PC-3 (cell line): ENCODE measurements at places on chromosomes 4 and X. TPM values are rescaled to one million over a fixed set of nuclear protein-coding genes. Genes with fewer than 3 reads are reported as not detected.
A peak's percentile ranks its signal among the peaks of the same experiment; 100 is the strongest.

GRCh38 chr4:130486186-130486585, 1390.2 kb downstream of the C4orf33 start:
- DNase-seq, result peak; percentile 10

GRCh38 chr4:10403633-10404445, 53.4 kb downstream of the ZNF518B start:
- peak; percentile 48 for DNase-seq

DNA sequence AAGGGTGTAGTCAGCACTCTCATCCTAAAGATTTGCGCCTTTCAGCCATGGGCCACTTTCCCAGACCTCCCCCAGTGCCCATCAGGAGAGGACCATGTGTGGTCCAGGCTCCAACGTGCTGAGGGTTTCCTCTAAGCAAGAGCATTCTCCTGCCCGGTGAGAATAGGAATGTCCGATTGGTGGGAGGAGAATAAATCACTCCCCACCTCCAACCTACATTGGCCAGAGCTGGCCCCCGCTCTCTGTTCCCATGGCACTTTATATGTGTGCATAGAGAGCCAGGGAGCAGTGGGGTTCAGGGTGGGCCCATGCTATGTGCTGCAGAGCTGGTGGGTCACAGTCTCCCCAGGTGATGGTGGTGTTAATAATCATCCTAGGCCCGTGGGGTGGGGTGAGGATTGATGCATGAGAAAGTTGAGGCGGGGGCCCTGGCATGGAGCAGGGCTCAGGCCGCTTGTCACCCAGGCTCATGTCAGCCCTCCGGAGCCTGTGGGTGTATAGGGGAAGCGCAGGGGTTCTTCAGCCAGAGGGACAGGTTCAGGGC, 6.8 kb upstream of the SORCS2 start:
- no peak for DNase-seq

- no peak for DNase-seq
These were observed 6.9 kb upstream of the HAUS3 start for GRCh38 chr4:2248821-2249261.

DNA sequence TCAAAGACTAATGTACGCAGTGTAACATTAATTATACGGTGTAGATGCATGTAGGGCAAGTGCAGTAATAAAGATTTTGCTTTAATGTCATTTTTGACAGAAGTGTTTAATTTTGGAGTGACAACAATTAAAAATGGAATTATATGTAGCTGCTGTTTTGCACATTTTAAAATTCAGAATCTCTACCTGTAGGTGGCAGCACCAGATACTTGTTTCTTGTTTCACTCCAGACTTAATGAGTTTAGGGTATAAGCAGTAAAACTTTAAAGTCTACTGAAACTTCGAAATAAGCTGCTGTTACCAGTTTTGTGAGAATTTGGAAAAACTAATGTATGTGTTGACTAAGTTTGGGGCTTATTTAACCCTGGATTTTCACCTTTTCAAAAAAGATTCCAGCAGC, 144.9 kb downstream of the POLA1 start:
- peak; percentile 62 for DNase-seq

GRCh38 chrX:154714925-154715324, 36.0 kb downstream of the GAB3 start:
- peak; percentile 76 for DNase-seq

- no peak for DNase-seq
These were observed 64.3 kb upstream of the NR0B1 start for GRCh38 chrX:30373479-30373878.

GRCh38 chrX:12327836-12328235, 189.6 kb downstream of the FRMPD4 start:
- peak; percentile 15 for DNase-seq

- peak; percentile 95 for DNase-seq
These were observed 90.7 kb downstream of the PALLD start for GRCh38 chr4:168587411-168588125.

DNA sequence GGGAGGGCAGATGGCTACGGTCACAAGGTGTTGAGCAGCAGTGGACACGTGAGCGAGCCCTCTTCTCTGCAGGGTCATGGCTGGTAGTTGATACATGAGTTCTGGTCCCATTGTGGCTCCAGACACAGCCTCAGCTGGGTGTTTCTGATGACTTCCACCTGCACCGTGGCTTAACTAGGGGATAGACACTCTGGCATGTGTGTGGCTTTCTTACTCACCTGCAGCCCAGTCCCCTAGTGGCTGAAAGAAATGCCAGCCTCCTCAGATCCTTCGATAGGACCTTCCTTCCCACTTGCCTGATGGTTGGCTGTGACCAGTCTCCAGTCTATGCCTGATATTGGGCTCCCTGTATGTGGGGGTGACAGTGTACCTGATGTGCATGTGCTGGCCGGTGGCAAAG, 5.0 kb downstream of the GPR78 start:
- DNase-seq, result peak; percentile 47

Gene TMEM271
- total RNA-seq, result not detected in 2 replicates

DNA sequence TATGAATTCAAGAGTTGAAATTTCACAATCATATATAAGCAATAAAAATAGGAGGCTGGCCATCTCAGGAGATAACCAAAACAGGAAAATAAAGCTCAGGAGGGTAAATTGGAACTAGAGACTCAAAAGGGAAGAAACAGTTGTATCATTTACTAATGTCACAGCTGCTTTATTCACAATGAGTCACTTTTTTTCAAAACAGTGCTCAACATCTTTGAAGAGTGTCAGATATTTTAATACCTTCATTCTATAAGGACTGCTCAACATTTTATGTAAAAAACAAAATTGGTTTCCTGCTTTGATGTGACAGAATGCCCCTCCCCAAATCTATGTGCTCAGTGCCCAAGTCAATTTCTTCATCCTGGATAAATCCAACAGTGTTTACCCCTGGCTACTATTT, 97.7 kb downstream of the DDX60 start:
- peak; percentile 10 for DNase-seq

DNA sequence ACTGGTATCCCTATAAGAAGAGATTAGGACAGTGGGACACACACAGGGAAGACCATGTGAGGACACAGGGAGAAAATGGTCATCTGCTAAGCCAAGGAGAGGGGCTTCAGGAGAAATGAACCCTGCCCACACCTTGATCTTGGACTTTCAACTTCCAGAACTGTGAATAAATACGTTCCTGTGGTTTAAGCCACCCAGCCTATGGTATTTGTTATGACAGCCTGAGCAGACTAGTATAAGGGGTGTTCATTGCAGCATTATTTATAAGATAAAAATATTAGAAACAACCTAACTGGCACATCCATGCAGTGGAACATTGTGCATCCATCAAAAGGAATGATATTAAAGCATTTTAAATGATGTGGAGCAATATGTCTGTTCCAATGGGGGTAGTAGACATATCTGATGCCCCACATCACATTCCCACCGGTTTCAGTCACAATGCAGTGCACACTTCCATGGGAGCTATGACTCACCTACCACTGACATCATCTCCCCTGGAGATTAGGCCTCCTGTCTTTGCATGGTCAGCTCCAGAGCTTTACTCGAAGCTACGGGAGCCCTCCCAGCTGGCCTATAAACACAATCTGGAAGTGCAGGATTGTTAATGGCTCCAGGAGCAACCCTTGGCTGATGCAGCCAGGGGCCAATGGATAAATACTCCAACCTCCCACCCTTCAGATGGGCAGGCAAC, 38.9 kb upstream of the MAMLD1 start:
- peak; percentile 71 for DNase-seq

- peak; percentile 23 for DNase-seq
These were observed 36.1 kb downstream of the MID1IP1 start for GRCh38 chrX:38837389-38837788.

- DNase-seq, result peak; percentile 62
These were observed 811 bp downstream of the ANKRD50 start for GRCh38 chr4:124711471-124712371.

DNA sequence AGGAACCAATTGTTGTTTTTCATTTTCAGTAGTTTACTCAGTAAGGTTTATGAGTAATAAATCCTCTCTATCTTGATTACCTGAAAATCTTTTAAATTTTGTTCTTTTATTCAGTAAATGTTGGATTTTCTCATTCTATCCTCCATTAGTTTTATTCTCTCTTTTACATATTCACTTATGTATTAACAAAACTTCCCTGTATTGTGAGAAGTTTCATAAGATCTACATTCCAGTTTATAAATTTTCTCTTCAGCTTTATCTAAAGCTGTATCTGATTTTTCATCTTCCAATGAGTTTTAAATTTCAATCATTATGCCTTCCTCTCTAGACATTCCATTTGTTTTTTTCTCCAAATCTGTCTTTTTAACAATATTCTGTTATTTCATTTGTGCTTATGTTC, 310.2 kb downstream of the UNC5C start:
- no peak for DNase-seq

Gene CSAG1
- total RNA-seq, result not detected in 2 replicates

DNA sequence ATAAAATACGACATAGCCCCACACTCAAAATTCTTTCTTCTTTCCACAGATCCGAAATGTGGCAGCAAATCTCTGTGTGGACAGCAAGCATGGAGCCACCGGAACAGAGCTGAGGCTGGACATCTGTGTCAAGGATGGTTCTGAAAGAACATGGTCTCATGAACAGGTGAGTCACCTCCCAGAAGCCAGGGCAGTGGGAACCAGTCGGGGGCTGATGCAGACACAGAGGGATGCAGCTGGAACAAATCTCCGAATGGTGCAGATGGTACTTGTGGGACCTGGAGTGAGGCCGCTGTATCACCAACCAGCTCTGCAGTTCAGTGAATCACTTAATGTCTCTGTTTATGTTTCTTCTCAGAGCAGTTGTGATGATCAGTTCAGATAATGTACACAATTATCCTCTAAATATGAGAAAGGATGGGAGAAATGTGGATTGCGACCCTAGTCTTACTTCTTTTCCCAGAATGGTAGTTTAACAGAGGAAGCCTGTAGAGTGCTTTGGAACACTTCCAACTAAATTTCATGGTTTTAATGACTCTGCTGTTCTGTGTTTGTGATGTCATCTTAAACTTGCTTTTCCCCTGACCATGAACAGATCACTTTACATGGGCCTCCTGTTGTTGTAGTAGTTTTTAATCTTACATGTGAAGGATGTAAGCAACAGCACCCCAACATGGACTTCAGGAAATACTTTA, 159.3 kb upstream of the GALNT7 start:
- no peak for DNase-seq

DNA sequence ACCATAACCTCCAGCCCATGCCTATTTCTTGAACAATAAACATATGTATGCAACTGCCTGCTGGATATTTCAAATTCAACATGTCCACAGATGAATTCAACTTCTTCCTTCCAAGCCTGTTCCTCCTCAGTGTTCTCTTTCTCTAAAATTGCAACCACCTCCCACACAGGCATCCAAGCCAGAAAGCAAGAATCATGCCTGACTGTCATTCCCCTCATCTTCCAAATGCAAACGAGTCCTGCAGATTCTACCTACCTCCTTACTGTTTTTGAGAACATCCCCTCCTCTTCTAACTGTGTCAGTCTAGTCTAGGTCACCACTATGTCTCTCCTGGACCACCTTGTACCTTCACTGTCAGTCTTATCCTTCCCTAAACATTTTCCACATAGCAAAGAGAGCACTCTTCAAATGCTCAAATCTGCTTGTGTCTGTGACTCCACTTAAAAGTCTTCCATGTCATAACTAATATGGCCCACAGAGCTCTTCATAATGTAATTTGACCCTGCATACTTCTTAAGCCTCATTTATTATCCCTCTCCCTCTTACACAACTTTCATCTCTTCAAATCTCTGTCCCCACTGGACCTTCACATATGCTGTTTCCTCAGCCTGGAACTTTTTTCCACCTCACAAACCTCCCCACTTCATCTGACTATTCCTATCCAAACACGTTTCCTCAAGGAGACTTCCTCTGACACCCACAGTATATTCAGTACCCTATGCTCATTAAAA, 25.7 kb downstream of the MAPK10 start:
- no peak for DNase-seq

GRCh38 chr4:4990329-4990728, 28.9 kb downstream of the CYTL1 start:
- no peak for DNase-seq

- DNase-seq, result no peak
These were observed 234.3 kb downstream of the PALLD start for GRCh38 chr4:168731006-168731636.

DNA sequence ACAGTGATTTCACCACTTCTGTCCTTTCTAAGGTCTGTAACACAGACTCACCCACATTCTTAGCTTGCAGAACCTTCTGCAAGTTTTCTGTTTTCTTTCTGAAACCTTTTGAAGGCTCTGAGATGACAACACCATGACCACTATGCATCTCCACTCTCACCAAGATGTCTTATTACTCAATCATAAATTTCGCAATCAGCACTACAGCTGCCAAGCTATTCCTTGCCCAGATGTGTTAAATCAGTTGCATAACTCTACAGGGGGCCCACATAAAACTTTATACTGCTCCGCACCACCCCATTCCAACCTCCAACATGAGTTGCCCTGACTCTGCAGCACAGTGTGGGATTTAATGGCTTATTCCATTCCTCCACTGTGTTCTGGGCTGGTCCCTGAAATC, 229.9 kb downstream of the COL25A1 start:
- no peak for DNase-seq

GRCh38 chr4:67546004-67546356, 677 bp upstream of the CENPC start:
- no peak for DNase-seq

DNA sequence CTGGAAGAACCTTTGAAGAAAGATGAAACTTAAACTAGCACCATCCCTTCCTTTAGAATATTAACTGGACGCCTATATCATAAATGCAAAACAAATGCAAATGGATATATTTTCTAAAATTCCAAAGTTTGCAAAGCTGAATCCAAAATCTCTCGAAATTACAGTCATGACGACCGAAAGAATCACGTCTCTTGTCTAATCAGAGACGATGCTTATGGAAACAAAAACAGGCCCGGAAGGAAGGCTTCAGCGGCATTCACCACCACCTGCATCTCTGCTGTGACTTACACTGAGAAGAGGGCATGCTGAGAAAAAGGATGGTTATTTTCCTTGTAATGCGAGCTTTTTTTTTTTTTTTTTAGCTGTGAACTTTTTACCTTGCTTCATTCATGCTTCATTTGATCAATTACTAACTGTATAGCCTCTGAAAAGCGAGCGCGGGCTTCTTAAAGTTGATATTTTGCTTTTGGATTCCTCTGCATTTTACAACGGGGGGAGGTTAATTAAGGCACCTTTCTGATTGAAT, 209.3 kb downstream of the SOWAHB start:
- peak; percentile 34 for DNase-seq

DNA sequence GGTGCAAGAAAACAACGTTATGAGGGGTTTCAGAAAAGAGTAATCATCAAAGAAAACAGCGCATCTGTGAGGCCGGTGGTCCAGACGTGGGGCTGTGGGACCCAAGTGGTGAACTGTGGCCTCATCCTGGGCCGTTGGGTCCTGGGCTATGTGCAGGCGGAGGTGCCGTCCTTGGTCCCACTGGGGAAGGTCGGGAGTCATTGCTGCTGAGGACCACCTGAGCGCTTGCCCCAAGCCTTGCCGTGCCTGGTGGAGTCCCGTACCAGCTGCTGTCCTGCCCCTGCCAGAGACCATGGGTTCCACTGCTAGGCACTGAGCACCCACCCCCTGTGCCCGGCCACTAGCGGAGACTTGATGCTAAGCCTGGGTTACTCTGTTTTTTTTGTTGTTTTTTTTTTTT, 25.5 kb upstream of the UVSSA start:
- DNase-seq, result no peak

GRCh38 chr4:155879767-155880166, 13.7 kb upstream of the ASIC5 start:
- DNase-seq, result no peak

- DNase-seq, result no peak
These were observed 139.7 kb downstream of the TSPAN5 start for GRCh38 chr4:98518559-98519267.

Gene L1CAM
- total RNA-seq, result 5.2 and 11.2 TPM in 2 replicates
